Activated CD4-positive, alpha-beta T cell treated with anti-CD3 and anti-CD28 coated beads, Interleukin-2, amount 10 ng/mL, durations not matched to agents 7 days and 5 days (primary cell): ENCODE measurements at places on chromosomes 7 and 10. TPM values are rescaled to one million over a fixed set of nuclear protein-coding genes. Genes with fewer than 3 reads are reported as not detected.

- DNase-seq, result no peak
These were observed 31.3 kb upstream of the ZNRF2 start for GRCh38 chr7:30252885-30253795.

DNA sequence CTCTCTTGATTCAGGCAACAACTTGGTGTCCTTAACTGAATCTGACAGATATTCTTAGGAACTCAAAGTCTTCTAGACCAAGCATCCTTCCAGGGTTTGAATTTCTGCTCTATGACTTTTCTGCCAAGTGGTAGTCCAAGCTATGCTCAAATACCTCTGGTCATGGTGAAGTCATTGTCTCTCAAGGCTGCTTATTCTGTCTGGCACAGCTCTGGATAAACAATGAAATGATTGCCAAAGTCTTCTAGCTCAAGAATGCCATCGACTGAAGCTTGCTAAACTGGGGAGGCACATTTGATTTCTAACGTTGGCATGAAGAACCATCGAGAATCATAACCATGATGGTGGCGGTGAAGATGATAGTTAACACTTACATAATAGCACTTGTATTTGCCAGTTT is 116.2 kb upstream of the MKX start:
- no peak for DNase-seq

- peak; percentile 43 for DNase-seq
These were observed 12.5 kb downstream of the STAG3 start for GRCh38 chr7:100190048-100190711.

- no peak for DNase-seq
These were observed 6.0 kb downstream of the SHH start for GRCh38 chr7:155806096-155806871.

DNA sequence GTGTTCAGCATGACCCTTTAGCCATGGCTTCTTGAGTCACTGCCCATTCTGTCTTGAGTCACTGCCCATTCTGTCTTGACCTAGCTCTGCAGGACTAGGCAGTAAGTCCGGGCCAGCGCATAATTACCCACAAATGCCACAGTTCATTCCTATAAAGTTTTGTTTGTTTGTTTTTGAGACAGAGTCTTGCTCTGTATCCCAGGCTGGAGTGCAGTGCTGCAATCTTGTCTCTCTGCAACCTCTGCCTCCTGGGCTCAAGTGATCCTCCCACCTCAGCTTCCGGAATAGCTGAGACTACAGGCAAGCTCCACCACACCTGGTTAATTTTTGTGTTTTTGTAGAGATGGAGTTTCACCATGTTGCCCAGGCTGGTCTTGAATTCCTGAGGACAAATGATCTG is 32.7 kb upstream of the TARP start:
- DNase-seq, result no peak

GRCh38 chr7:148850564-148850963 is 33.5 kb downstream of the EZH2 start:
- no peak for DNase-seq

Gene C10orf62
- total RNA-seq, result not detected

DNA sequence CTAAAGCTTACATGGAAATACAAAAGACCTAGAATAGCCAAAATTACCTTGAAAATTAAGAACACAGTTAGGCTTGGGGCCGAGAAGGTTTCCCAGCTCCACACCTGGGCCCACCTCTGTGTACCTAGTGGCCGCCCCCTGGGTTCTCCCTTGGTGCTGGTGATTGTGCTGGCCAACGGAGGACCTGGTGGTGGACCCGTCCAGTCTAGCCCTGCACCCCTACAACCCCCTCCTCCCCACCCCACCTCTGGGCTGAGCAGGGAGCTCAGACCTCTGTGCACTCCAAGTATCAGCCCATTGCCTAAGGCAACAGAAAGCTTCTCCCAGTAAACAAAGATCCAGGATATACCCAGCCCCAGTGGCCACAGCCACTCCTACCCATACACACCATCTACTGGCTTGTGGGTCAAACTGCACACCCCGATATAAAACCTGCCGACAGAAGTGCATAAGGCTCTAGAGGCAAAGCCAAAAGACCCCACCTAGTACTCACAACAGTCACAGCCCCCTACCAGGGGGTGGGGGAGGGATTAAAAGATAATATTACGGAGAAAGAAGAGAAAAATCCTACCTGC is 105.0 kb upstream of the DIP2C start:
- DNase-seq, result no peak

Gene AGAP4
- 32.3 TPM for total RNA-seq

DNA sequence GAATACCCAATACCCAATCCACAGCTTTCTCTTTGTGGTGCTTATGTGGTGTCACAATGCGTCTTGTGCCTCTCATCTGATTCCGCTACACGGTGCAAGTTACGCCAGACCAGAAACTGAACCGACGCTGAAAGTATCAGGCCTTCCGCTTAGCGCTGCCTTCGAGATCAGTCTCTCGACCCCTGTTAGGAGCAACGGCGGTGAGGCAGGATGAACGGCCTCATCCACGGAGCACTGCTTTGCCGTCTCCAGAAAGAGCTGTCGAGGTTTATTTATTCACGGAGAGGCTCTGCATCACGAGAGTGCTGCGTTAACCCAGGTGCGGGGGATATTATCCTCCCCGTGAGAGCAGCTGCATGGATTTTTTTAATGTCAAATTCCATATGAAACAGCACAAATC is 464.3 kb downstream of the DNAJB6 start:
- DNase-seq, result no peak

Gene AKR1E2
- total RNA-seq, result 13.8 TPM

DNA sequence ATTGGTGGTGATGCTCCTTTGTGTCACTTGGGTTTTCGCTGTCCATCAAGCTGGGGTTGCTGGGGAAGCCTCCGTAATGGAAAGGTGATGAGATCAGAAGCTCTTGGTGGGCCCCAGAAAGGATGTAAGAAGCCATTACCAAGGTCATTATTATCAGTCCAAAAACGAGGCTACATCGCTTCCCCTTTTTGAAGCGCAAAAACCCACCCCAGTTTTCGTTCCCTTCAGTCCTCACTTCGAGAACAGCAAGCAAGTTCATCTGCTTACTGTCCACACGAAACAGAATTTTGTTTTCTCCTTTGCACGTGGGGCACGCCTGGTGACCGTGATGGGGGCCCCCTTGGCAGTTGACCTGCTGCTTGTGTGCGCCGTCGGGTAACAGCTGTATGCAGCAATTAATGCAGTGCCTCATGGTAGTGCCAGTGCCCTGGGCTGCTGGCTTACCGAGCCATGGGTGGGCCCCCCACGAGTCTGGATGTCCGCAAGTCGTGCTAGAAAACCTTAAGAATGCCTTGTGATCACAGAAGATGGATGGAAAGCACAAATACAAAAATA is 47.5 kb downstream of the CHST15 start:
- DNase-seq, result no peak

GRCh38 chr7:50351267-50351666 is 46.8 kb downstream of the IKZF1 start:
- DNase-seq, result no peak

Gene ASZ1
- not detected for total RNA-seq

Gene ANKRD22
- 0.17 TPM for total RNA-seq

DNA sequence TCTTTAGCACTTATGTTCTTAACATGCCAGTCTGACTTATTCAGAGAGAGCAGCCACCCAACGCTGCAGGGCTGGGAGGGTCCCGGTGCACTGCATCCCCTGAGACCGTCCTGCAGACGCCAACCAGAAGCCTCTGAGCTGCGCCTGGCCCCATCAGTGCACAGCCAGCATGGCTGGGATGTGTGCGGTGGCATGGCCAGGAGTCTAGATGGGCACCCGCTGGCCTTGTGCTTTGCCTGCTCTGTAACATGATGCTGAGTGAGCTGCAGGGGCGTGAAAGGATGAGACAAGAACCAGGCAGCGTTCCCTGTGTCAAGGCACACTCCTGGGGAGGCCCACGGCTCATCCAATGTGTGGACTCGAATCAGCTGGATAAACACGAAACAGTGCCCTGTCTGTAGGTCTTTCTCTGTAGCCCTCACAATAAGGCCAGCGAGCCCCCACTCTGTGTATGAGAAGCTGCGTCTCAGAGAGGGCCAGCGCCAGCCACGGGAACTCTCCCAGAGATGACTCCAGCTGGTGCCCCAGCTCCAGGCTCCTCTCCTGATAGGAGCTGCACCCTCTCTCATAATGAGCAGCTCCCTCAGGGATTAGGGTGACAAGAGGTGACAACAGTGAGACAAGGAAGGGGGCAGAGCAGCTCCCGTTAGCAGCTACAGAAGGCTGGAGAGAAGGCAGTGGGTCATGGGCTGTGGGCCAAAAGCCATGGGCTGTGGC is 96.8 kb downstream of the TNS3 start:
- no peak for DNase-seq

- DNase-seq, result no peak
These were observed 252.9 kb downstream of the MAD1L1 start for GRCh38 chr7:1979591-1980560.

DNA sequence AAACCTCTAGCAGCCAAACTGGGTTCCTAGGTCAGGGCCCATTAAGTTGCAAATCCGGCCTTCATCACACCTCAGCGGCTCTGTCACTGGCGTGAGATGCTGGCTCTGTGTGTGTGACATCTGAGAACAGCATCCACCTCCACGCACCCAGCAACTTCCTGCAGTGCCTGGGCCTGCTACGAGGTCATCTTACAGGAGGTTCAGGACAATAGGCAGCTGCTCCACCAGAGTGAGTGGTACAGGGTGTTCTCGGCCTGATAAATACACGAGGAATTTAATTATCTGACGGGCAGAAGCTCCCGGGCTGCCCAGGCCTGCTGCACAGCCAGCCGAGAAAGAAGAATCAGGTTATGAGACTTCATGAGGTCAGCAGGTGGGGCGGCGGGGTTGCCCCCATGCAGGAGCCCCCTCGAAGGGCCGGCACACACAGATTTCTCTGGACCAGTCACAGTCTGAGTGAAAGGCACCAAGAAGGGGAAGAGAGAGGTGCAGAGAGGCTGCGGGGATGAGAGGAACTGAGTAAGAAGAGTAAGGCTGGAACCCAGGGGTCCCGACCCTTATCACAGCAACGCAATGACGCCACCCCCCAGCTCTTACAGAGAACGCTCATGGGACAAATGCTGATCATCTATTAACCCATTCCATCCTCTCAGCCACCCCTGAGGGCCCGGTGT is 49.3 kb downstream of the CALML3 start:
- no peak for DNase-seq

Gene AGAP3
- 19.7 TPM for total RNA-seq

DNA sequence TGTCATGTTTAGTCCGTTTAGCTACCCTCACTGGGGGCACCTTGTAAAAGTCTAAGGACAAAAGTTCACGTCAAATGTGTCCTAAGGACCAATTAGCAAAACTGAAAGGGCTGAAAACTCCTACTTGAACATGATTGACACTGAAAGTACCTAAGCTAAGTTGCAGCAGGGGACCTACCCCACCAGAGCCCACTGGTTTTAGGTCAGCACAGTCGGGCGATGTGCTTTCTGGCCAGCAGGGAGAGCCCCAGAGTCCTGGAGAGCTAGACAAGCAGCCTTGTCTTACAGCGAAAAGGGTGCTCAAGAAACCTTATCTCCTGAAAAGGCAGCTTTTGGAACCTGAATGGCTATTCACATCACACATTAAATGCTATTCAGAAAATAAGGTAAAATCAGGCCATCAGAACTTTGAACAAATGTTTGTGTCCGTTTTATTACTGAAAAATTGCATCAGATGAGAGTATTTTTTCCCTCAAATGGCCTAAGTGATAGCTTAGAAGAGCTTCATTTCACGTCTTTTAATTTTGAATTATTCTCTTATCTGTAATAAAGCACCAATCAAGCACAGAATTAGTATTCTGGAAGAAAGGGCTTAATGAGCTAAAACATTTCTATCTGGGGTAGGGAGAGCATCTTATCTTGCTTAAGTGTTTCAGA is 52.2 kb upstream of the MKI67 start:
- DNase-seq, result peak; percentile 69

DNA sequence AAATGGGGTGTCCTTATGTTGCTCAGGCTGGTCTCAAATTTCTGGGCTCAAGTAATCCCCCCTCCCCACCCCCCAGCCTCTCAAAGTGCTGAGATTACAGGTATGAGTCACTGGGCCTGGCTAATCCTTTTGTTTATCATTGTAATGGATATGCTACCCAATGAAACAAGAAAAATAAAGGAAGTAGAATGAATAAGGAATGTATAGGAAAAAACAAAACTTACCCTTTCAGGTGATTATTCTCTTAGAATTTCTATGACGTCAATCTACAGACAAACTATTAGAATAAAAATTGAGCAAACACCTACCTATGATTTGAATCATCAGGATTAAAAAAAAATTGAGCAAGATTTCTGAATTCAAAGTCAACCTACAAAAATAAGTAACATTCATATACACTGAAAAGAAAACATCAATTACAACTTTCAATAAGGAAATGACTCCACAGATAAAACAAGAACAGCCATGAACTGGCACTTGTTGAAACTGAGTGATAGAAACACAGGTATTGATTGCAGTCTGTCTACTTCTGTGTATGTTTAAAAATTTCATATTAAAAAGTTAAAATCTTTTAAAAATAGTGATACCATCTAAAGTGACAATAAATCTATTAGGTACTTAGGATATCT is 12.2 kb downstream of the ADAM12 start:
- DNase-seq, result no peak

DNA sequence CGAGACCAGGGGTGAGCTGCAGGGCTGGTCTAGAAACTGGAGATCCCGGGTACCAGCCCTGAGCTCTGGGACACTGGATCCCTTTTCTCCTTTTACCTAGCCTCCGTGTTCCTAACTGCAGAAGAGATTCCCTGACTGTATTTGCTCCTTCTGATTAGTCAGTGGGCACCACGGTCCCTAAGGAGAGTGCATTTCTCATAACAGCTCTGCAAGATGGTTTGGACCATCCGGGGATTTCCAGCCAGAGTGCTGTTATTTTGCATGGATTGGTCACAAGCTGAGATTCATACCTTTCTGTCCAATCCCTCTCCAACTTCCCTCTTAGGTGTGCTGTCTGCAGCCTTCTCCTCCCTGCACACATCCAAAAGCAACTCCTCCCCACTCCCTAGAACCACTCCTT is 122.6 kb downstream of the MYL10 start:
- no peak for DNase-seq

Gene GRID1
- not detected for total RNA-seq

DNA sequence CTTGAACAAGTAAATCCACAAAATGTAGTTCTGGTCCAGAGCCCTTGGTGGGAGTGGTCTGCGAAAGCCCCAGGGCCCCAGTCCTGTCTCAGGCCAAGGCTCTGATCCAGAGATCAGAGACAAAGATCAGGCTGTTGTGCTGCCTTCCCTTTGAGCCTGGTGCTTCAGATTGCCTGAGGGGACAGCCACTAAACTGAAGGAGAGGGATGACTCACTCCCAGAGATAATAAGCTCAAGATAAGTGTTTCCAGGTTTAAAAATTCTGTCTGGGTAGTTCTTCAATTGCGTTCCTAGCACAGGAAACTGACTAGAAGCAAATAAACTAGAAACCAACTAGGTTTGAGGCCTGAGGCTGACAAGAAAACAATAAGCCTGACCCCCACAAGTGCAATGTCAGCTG is 190.2 kb downstream of the RAMP3 start:
- no peak for DNase-seq

GRCh38 chr10:44069573-44069972 is 315.3 kb downstream of the CXCL12 start:
- DNase-seq, result no peak

DNA sequence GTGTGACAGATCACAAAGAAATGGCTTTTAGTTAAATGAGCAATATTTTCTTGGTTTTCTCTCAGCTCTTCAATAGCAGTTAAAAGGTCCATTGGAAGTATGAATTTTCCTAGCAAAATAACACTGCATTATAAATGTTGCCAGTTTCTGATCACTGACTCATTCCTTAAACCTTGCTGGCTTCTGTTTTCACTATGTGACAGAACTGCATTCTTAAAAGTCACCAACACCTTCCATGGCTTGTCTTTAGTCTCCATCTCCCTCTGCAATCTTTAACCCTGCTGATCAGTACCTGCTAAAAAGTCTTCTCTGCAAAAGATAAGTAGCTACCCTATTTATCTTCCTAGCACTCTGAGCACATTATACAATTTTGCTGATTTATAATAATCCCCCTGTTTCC is 405.0 kb upstream of the LRRN3 start:
- no peak for DNase-seq
